ENCODE measurements at places on chromosomes 5 and 9.

DNA sequence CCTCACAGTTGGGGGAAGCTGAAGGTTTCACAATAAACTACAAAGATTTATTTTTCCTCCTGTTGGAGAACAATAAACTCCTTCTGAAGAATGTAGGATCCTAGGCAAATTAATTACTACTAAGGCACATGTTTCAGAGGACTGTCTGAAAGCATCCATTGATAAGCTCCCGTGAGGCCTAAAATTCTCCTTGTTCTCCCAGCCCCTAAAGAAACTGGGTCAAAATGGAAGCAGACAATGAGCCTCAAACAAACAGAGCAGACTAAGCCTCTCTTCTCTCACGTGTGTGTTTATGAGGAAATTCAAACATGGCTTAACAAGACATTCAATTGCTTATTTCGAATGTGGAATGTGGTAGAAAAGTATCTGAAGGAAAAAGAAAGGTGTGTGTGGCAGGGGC lies 249.0 kb downstream of the GLIS3 start:
- DNase-seq: no peak

DNA sequence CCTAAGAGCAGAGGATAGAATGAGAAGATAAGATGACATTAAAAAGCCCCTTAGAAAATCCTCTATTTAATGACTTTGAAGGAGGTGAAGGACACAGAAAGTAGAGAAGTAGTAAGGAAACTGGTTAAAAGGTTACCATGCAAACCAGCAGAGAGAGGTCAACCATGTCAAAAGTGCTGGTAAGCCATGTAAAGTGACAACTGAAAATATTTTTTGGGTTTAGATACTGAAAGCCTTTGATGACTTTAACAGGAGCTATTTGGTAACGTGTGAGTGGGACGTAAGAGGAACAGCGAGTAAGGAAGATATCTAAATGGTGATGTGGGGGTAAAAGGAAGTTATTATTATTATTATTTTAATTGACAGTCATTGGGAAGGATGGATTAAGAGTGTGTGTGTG lies 56.9 kb downstream of the MACIR start:
- no peak for DNase-seq

DNA sequence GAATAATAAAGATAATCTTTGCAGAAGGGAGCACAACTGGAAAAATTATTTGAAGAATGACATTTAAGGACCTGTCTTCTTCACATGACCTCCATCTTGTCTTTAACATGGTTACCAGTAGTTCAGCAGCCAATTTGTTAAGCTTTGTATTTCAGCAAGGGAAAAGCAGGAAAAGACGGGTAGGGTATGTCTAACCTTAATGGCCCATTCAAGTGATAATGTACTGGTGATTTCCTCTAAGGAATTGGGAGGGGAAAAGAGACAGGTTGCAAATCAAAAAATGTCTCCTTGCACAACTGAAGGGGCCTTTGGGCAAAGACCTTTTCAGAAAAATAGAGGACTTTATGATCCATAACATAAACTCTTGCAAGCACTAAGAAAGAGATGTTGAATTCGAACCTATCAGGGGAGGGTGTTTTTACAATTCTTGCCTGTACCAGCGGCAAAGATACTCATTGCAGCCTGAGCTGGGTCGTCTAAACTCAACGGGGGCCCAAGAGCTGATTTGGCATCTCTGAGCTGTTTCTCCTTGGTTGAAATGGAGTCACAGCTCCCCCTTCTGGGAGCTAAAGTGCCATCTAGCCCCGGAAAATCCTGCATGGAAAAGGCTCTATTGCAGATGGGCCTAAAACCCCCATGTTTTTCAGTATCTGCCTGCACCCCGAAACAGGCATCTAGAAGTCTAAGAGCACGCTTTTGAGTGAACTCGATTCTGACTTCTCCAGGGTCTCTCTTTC lies 3.8 kb downstream of the BRINP1 start:
- DNase-seq: peak; percentile 27

DNA sequence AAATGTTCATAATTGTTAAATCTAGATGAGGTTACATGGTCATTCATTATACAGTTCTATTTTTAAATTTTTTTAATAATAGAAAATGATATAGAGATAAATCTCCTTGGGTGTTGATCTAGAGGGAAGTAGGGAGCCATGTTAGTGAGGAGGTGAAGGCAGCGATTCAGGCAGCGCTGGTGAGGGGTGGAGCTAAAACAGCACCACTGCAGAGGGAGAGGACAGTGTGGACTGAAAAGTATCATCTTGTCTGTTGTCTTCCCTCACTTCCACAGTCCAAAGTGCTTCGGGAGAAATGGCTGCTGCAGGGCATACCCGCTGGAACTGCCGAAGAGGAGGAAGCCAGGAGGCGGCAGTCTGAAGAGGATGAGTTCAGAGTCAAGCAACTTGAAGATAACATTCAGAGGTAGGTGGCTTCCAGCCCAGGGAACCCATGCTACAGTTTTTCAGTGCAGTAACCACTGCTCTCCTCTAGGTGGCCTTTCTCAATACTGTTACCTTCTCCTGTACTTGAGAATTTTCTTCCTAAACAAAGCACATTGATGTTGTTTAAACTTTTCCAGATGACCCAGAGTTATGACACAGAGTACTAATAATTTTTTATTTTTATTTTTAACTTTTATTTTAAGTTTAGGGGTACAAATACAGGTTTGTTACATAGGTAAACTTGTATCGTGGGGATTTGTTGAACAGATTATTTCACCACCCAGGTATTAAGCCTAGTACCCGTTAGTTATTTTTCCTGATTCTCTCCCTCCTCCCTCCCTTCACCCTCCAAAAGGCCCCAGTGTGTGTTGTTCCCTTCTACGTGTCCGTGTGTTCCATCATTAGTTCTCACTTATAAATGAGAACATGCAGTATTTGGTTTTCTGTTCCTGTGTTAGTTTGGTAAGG lies 100.5 kb downstream of the PALM2AKAP2 start:
- no peak for DNase-seq

- no peak for DNase-seq
These were observed 34.2 kb downstream of the MEGF10 start for GRCh38 chr5:127324756-127325155.

DNA sequence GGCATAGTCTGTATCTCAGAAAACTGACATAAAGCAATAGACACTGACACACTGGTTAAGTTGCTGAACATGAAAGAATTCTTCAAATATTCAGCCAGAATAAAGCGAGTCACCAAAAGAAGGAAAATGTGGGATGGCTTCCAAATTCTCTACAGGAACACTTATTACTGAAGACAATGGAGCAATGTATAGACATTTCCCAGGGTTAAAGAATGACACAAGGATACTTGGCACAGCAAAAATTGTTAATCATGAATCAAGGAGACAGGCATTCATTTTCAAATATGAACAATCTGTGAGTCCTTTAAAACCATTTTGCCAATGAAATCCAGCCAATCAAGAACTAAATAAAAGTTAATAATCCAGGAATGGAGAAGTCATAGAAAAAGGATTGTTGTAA lies 92.5 kb downstream of the MTX3 start:
- no peak for DNase-seq

DNA sequence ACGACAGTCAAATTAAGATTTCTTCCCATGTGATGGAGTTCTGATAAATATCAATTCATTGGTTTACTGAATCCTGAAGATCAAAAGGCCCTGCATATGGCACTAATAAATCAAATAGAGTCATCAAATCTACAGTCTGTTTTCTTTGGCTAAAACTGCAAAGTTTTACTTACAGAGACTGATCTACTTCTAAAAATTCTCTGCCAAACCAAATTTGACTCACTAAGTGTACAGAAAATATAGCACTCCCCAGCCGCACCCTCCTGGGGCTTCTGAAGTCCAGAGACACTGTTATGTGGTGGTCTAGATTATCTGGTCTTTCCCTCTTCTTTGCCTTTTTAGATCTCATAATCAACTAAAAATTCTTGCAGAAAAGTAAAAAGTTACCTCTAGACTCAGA lies 237.7 kb downstream of the MLLT3 start:
- DNase-seq: no peak

GRCh38 chr9:121947775-121948174 lies 145.3 kb downstream of the TTLL11 start:
- DNase-seq: peak; percentile 73

GRCh38 chr9:118976160-118976559 lies 393.1 kb downstream of the BRINP1 start:
- no peak for DNase-seq

DNA sequence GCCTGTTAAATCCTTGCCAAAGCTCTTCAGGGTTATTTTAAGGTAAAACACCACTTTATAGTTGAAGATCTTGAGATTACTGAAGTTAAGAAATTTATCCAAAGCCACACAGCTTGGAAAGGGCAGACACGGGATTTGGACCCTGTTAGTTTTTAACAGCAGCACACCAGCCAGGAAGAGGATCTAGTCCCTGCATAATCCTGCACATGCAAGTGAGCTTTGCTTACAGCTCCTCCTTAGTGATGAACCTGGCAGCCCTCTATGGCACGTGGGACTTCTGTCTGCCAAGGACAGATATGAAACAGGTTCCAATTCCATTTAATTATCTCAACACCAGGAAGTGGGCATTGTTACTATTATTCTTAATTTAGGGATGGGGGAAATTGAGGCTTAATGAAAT lies 108.7 kb downstream of the TRIM32 start:
- no peak for DNase-seq

GRCh38 chr5:120432861-120433260 lies 31.2 kb upstream of the PRR16 start:
- no peak for DNase-seq

DNA sequence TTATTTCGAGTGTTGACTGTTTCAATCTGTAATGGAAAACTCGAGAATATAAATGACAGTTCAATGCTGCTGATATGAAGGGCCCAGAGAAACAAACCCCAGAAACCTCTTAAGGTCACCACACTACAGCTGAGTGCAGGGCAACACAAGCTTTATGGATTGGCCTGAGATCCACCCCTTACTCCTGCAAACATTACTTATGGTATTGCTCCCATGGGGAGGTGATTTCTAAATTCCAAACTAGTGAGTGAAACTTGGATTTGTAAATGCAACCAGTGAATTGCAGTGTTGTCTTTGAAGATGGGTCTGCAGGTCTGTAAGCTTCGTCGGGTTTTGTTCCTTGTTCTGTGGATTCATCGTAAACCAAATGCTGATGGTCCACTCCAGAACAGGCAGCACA lies 85.4 kb downstream of the NTRK2 start:
- DNase-seq: no peak

- no peak for DNase-seq
These were observed 27.0 kb downstream of the IARS1 start for GRCh38 chr9:92266486-92266885.

DNA sequence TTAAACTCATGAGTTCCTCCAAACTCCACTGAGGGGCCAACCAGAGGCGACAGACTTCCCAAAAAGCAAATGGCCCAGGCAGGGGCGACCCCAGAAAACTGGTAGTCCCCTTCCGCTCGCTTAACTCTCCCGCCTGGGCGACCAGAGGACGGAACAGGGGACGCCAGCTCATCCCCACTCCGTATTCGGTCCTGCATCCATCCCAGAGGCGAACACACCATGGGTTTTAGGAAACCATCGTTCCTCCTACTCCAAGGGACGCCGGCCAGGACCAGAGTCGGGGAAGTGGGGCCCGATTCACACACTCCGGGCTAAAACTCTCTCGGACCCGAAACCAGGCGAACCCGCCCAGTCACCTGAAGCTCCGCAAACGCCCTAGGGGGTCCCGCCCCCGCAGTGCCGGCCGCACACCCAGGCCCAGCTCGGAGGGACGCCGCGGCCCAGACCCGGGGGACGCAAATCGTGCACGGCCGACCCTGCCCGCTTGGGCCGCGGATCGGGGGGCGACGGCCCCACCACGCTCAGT lies 478 bp downstream of the TEX10 start:
- DNase-seq: no peak

- no peak for DNase-seq
These were observed 135.2 kb downstream of the PCSK1 start for GRCh38 chr5:96297867-96298266.

GRCh38 chr9:115997923-115998322 lies 155.7 kb upstream of the PAPPA start:
- no peak for DNase-seq

GRCh38 chr5:305459-305858 lies 16.1 kb upstream of the AHRR start:
- no peak for DNase-seq

GRCh38 chr5:132103332-132103951 lies 29.9 kb downstream of the CSF2 start:
- no peak for DNase-seq

- DNase-seq: no peak
These were observed 66.6 kb downstream of the YIPF5 start for GRCh38 chr5:144103611-144104485.

DNA sequence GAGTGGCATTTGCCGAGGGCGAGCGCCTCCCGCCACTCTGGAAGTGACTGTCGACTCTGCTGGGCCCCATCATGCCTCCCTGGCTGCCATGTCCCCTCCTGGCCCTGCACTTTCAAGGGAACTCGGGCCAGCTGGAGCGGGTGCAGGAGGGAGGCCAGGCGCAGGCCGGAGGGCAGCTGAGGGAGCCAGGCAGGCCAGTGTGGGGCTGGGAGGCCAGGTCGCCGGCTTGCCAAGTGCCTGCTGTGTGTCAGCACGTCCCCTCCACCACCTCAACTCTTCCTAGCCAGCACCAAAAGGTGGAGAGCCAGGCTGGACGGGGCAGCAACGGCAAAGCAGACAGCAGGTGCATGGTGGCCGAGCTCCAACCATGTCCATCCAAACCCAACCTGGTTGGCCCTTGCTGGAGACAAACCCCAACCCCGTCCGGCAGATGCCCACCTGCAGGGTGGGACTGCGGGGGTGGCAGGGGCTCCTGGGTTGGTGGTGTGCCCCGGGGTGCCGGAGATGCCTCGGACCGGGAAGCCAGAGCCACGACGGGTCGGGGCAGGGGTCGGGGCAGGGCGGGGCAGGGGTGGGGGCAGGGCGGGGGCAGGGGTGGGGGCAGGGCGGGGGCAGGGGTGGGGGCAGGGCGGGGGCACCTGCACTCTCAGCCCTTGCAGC lies 36.5 kb upstream of the EGFL7 start:
- no peak for DNase-seq

- DNase-seq: no peak
These were observed 111.4 kb downstream of the PDE8B start for GRCh38 chr5:77321793-77322394.

DNA sequence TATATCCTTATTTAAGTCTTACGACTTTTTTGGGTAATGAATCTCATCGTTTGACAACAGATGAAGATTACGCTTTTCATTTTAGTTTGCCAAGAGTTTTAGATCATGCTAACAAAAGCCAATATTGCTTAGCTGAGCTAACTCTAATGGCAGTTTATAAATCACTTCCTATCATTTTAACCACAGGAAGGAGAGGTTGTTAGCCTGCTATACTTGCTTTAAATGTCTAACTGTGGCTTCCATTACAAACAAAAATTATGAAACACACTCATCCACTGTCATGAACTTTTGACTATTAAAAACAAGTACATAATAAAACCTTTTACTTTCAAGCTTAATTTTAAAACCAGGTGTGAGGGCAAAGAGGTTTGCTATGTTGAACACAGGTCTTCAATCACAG lies 53.7 kb upstream of the ANKH start:
- no peak for DNase-seq

GRCh38 chr5:120354126-120354525 lies 110.0 kb upstream of the PRR16 start:
- DNase-seq: no peak

GRCh38 chr5:38237681-38238080 lies 20.7 kb upstream of the EGFLAM start:
- DNase-seq: no peak

- DNase-seq: no peak
These were observed 265.8 kb upstream of the ANKH start for GRCh38 chr5:15137414-15137813.

GRCh38 chr5:26942481-26942880 lies 95.9 kb downstream of the CDH9 start:
- DNase-seq: no peak
